ENCODE measurements at places on chromosomes 3 and 15. TPM values are rescaled to one million over a fixed set of nuclear protein-coding genes. Genes with fewer than 3 reads are reported as not detected.

CTXN2 gene
- not detected for total RNA-seq

SLCO3A1 gene
- 29.5 TPM for total RNA-seq

PTH1R gene
- not detected for total RNA-seq

WDR72 gene
- total RNA-seq, result not detected

TMC3 gene
- not detected for total RNA-seq

EID1 gene
- total RNA-seq, result 45.3 TPM

SERINC4 gene
- total RNA-seq, result 0.36 TPM

MEX3B gene
- 5.4 TPM for total RNA-seq

C3orf33 gene
- 2.4 TPM for total RNA-seq

CRABP1 gene
- total RNA-seq, result not detected

ZNF660 gene
- 0.03 TPM for total RNA-seq

GRCh38 chr3:192365571-192365970 is 361.8 kb downstream of the FGF12 start:
- H3K4me3 ChIP-seq, result no peak overlapping the region
- H3K27me3 ChIP-seq, result no peaks in the 10 kb centered on the region
- H3K4me1 ChIP-seq, result no peaks in the 10 kb centered on the region
- H3K27ac ChIP-seq, result no peak overlapping the region

GRCh38 chr15:29063646-29064045 is 177.9 kb downstream of the APBA2 start:
- DNase-seq, result no peak
- H3K36me3 ChIP-seq, result no peaks in the 10 kb centered on the region
- no peaks in the 10 kb centered on the region for H3K27me3 ChIP-seq
- no peak overlapping the region for H3K27ac ChIP-seq
- H3K4me1 ChIP-seq, result peaks cover 11% of the 10 kb centered on the region
- H3K4me3 ChIP-seq, result no peak overlapping the region

DNA sequence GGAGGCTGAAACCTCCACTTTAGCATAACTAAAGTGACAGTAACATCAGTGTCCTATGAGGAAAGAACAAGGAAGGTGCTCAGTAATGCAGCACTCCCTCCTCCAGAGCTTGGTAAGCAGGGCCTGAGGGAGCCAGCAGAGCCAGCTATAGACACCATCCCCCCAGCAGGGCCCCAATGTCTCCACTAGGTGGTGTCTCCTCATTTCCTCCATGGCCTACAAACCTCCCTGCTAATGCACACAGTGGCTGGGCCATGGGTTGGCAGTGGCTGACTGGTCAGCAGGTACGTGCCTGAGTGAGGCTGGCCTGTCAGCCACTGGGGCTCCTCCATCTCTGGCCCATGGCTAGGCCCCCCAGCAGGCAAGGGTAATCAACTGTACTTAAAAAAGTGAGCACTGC is 13.6 kb downstream of the MRPS25 start:
- H3K4me3 ChIP-seq, result no peak overlapping the region
- DNase-seq, result peak; percentile 48
- H3K27ac ChIP-seq, result no peak overlapping the region
- H3K4me1 ChIP-seq, result peaks cover 20% of the 10 kb centered on the region

- H3K4me1 ChIP-seq, result peaks cover 16% of the 10 kb centered on the region
- H3K27ac ChIP-seq, result no peak overlapping the region
- no peaks in the 10 kb centered on the region for H3K27me3 ChIP-seq
- H3K36me3 ChIP-seq, result no peaks in the 10 kb centered on the region
- no peak overlapping the region for H3K4me3 ChIP-seq
These were observed 23.3 kb downstream of the CFAP161 start for GRCh38 chr15:81157195-81157938.

- H3K27me3 ChIP-seq, result no peaks in the 10 kb centered on the region
- H3K36me3 ChIP-seq, result peaks cover 22% of the 10 kb centered on the region
- peak overlapping the region; percentile 90 for H3K27ac ChIP-seq
- DNase-seq, result no peak
These were observed 638 bp downstream of the WDR5B start for GRCh38 chr3:122415104-122415744.

DNA sequence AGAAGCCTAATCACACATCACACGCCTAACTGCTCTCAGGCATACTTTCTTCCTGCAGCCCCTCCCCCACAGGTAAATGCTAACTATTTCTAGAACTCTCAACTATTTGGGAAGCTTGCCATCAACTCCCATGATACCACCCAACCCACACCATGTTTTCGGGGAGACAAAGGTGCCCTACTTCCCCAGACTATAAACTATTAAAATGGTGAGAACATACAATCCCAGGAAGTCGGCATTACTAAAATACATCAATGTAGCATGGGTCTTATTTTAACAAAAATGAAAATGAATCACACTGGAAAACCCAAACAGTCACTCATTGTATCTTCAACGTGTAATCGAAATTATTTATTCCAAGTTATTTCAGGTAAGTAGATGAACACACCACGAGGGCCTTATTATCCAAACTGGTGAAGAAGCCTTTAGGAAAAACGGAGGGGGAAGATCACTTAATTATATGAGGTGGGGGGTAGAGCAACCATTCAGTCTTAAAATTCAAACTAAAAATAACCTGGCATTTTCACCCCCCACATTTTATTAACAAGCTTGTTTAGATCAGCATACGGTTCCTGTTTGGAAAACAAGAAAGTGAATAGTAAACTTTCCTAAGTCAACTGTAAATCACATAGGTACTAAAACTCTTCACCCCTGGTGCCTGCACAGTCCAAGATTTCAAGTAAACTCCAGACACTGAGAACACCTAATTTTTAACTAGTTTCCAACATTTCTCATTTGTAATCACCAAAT is 1.9 kb downstream of the TBL1XR1 start:
- H3K27ac ChIP-seq, result peak overlapping the region; percentile 98
- no peak for DNase-seq
- no peaks in the 10 kb centered on the region for H3K27me3 ChIP-seq
- H3K36me3 ChIP-seq, result no peaks in the 10 kb centered on the region
- H3K4me1 ChIP-seq, result peaks cover 55% of the 10 kb centered on the region

- H3K27me3 ChIP-seq, result no peaks in the 10 kb centered on the region
- DNase-seq, result no peak
- no peak overlapping the region for H3K27ac ChIP-seq
- no peaks in the 10 kb centered on the region for H3K36me3 ChIP-seq
- H3K4me3 ChIP-seq, result no peak overlapping the region
These were observed 5.7 kb upstream of the FILIP1L start for GRCh38 chr3:100120012-100120411.

GRCh38 chr15:100248236-100248635 is 93.5 kb downstream of the ADAMTS17 start:
- H3K36me3 ChIP-seq, result no peaks in the 10 kb centered on the region
- no peak overlapping the region for H3K4me3 ChIP-seq
- no peak overlapping the region for H3K27ac ChIP-seq

GRCh38 chr3:114344492-114344891 is 50.7 kb downstream of the TIGIT start:
- H3K27me3 ChIP-seq, result no peaks in the 10 kb centered on the region
- no peak overlapping the region for H3K4me3 ChIP-seq
- no peak overlapping the region for H3K27ac ChIP-seq

DNA sequence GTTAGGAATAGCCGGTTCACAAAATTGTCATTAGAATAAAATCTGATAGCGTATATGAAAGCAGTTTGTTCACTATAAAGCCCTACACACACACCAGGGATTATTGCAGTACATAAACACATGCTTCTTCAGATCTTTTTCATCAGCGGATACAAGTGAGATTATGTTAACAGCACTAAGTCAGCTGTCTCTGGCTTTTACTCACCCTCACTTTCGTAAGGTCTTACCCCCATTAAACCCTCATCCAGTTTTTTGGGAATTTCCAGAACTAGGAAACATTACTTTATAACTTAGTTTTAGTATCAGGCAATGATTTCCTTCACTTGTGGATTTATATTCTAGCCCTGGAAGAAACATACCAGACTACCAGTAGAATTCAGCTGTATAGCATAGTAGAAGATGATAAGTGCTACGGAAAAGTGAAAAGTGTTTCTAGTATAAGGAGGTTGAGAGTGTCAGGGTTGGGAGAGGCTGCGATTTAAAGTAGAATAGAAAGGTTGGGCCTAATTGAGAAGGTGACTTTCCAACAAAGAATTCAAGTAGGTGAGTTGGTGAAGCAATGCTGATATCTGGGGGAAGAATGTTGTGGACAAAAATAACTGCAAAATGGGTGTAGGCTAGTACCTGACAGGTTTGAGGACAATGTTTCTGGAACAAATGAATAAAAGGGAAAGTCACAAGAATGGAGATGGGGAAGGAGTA is 22.7 kb downstream of the TMEM207 start:
- no peaks in the 10 kb centered on the region for H3K27me3 ChIP-seq
- no peak overlapping the region for H3K4me3 ChIP-seq
- H3K36me3 ChIP-seq, result no peaks in the 10 kb centered on the region
- H3K27ac ChIP-seq, result no peak overlapping the region

- H3K27me3 ChIP-seq, result no peaks in the 10 kb centered on the region
- no peak for DNase-seq
- no peak overlapping the region for H3K27ac ChIP-seq
- no peaks in the 10 kb centered on the region for H3K36me3 ChIP-seq
These were observed 12.3 kb upstream of the UBXN7 start for GRCh38 chr3:196444500-196444894.

- no peak overlapping the region for H3K4me3 ChIP-seq
- H3K36me3 ChIP-seq, result no peaks in the 10 kb centered on the region
- H3K27me3 ChIP-seq, result no peaks in the 10 kb centered on the region
- H3K4me1 ChIP-seq, result no peaks in the 10 kb centered on the region
These were observed 12.5 kb downstream of the PLOD2 start for GRCh38 chr3:146148468-146148931.

DNA sequence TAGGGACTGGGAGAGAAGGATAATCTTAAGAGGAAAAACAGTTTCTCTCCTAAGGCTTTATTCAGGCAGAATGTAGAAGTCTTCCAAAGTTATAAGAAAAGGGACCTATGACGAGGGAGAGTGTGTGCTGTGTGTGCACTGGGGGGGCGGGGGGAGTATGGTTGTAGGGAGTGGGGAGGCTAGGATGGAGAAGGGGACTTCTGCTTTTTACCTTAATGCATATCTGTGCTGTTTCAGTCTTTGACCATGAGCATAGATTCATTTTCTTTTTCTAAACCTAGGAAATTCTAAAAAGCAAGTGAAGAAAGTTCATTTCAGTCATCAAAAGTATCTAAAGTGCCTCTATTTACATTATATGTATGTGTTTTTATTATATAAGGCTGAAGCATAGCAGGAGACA is 52.6 kb upstream of the RASA2 start:
- no peak overlapping the region for H3K27ac ChIP-seq
- H3K4me3 ChIP-seq, result no peak overlapping the region
- H3K36me3 ChIP-seq, result peaks cover 10% of the 10 kb centered on the region
- H3K4me1 ChIP-seq, result peaks cover 7% of the 10 kb centered on the region
- no peaks in the 10 kb centered on the region for H3K27me3 ChIP-seq
- DNase-seq, result no peak

- H3K27me3 ChIP-seq, result peaks cover 6% of the 10 kb centered on the region
- H3K36me3 ChIP-seq, result no peaks in the 10 kb centered on the region
- H3K4me3 ChIP-seq, result peak overlapping the region; percentile 66
- H3K27ac ChIP-seq, result no peak overlapping the region
These were observed 13.2 kb upstream of the ADPGK start for GRCh38 chr15:72796515-72797337.

GRCh38 chr15:45993072-45993471 is 358.2 kb downstream of the SQOR start:
- H3K36me3 ChIP-seq, result no peaks in the 10 kb centered on the region
- no peak overlapping the region for H3K4me3 ChIP-seq
- no peak overlapping the region for H3K27ac ChIP-seq
- H3K4me1 ChIP-seq, result no peaks in the 10 kb centered on the region
- no peaks in the 10 kb centered on the region for H3K27me3 ChIP-seq
- DNase-seq, result no peak

DNA sequence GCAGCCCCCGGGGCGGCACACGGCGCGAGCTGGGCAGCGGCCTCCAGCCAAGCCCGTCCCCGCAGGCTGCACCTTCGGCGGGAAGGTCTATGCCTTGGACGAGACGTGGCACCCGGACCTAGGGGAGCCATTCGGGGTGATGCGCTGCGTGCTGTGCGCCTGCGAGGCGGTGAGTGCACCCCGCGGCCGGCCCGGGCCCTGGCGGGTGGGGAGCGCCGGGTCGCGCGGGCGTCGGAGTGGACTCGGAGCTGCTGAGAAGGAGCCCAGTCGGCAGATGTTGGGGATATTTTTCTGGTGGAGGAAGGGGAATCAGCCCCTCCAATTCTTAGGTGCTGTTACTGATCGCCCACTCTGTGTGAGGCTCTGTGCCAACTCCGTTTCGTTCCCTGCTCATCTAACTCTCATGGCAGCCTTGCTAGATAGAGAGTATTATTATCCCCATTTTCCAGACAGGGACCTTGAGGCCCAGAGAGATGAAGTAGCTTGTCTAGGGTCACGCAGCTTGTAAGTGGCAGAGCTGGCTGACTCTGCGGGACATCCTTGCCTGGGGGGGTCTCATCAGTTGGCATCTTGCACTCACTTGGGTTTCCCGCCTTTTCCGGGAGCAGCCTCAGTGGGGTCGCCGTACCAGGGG is 890 bp downstream of the CHRD start:
- peaks cover 45% of the 10 kb centered on the region for H3K27me3 ChIP-seq
- H3K27ac ChIP-seq, result no peak overlapping the region
- H3K4me3 ChIP-seq, result peak overlapping the region; percentile 22
- no peaks in the 10 kb centered on the region for H3K36me3 ChIP-seq

DNA sequence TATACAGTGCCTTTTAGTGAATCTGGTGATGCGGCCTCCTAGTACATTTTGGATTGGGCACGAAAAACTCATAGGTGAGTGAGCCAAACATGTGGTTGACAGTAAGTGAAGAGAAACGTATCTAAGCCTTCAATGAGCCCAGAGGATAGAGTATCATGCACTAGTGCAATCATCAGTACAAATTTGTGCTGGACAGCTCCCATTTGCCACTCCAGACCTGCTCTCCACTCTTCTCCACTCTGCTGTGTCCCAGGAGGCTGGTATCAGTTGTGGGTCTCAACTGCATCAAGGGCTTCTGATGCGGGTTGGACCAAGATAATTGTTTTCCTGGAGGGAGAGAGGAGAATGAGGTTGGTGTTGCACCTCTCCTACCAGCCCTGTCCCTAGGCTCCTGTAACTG is 9.1 kb upstream of the RASGRF1 start:
- peaks cover 20% of the 10 kb centered on the region for H3K27me3 ChIP-seq
- no peaks in the 10 kb centered on the region for H3K4me1 ChIP-seq
- DNase-seq, result no peak

DNA sequence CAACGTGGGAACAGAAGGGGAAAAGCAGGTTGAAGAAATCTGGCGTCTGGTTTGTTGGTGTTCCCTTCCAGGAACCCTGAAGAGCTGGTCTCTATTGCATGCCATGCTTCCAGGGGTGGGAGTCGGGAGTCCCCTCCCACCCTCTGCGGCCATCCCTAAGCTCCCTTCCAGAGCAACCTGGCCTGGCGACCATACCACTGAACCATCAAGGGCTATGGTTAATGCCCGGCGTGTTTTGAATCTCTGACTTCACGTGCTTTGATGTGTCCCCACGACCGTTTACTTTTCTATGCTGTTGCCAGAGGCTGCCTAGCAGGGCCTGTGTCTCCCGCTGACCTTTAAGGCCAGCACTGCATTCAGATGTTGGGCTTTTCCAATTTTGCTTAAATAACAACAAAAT is 696 bp upstream of the SNRK start:
- peak overlapping the region; percentile 77 for H3K27ac ChIP-seq
- DNase-seq, result no peak
- H3K36me3 ChIP-seq, result peaks cover 7% of the 10 kb centered on the region
- peaks cover 26% of the 10 kb centered on the region for H3K4me1 ChIP-seq

- no peak overlapping the region for H3K27ac ChIP-seq
- H3K4me1 ChIP-seq, result no peaks in the 10 kb centered on the region
- no peak overlapping the region for H3K4me3 ChIP-seq
- H3K27me3 ChIP-seq, result no peaks in the 10 kb centered on the region
These were observed 26.0 kb downstream of the SORD start for GRCh38 chr15:45048794-45049631.
